Stimulated activated CD4-positive, alpha-beta T cell treated with anti-CD3 and anti-CD28 coated beads, Interleukin-15, amount 100 ng/mL, for 24 hours (primary cell): ENCODE measurements at places on chromosomes 16 and 17.
A peak's percentile ranks its signal among the peaks of the same experiment; 100 is the strongest.

DNA sequence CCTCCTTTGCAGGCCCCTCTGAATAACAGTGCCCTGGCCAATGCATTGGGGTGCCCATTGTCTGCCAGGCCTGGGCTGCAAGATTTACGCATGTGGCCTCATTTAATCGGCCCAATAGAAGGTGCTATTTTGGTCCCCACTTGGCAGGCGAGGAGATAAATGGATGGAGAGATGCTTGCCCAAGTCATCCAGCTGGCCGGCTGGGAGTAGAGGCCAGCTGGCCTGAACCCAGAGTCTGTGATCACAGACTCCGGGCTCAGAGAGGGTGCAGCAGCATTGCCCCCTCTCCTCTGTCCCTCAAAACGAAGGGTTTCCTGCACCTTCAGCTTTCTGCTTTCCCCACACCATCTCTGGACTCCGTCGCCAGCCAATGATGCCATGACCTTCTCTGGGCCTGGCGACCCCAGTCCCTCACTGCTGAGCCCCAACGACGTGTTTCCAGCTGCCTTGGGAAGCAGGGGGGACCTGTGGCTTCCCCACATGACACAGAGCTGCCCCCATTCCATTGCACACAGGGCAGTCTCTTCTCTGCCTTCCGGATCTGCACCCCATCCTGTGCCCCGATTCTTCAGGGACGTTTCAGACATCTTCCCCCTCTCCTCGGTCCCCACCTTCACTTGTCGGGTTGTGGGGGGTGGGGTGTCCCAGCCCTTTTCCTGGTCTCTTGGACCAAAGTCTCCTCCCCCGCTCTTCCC lies 3.5 kb upstream of the ADGRG1 start:
- DNase-seq = no peak

GRCh38 chr17:76791053-76791980 lies 53.4 kb downstream of the MFSD11 start:
- DNase-seq = peak; percentile 50

DNA sequence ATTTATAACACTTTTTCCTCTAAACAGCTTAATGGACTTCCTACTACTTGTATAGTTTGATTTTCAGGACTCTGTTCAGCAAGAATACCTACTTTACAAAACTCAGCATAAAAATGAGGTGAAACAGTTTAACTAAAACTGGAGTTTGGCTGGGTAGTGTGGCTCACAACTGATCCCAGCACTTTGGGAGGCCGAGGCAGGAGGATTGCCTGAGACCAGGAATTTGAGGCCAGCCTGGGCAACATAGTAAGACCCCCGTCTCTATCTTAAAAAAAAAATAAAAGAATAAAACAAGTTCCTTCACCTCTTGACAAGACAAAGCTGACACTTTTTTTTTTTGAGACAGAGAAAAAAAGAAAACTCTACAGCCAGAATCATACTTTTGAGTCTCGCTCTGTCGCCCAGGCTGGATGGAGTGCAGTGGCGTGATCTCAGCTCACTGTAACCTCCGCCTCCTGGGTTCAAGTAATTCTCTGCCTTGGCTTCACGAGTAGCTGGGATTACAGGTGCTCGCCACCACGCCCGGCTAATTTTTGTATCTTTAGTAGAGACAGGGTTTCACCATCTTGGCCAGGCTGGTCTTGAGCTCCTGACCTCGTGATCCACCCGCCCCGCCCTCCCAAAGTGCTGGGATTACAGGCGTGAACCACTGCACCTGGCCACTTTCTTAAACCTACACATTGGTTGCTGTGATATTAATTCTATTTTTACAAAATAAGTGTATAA lies 2.6 kb downstream of the PDF start:
- no peak for DNase-seq

DNA sequence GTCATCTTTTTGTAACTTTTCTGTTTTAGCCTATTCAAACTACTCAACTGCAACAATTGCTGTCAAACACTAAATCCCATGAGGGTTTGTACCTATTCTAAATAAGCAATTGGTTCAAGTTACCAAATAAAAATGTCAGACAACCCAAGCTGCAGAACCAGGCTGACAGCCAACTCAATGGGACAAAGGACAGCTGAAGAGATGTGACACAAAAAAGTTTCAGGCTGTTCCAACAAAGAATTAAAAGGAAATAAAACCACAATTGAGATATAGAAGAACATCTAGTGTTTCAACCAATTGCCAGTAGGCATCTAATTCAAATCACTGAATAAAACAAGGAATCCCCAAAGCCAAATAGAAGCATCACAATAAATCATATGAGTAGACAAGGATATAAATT lies 49.3 kb downstream of the GRB7 start:
- no peak for DNase-seq

DNA sequence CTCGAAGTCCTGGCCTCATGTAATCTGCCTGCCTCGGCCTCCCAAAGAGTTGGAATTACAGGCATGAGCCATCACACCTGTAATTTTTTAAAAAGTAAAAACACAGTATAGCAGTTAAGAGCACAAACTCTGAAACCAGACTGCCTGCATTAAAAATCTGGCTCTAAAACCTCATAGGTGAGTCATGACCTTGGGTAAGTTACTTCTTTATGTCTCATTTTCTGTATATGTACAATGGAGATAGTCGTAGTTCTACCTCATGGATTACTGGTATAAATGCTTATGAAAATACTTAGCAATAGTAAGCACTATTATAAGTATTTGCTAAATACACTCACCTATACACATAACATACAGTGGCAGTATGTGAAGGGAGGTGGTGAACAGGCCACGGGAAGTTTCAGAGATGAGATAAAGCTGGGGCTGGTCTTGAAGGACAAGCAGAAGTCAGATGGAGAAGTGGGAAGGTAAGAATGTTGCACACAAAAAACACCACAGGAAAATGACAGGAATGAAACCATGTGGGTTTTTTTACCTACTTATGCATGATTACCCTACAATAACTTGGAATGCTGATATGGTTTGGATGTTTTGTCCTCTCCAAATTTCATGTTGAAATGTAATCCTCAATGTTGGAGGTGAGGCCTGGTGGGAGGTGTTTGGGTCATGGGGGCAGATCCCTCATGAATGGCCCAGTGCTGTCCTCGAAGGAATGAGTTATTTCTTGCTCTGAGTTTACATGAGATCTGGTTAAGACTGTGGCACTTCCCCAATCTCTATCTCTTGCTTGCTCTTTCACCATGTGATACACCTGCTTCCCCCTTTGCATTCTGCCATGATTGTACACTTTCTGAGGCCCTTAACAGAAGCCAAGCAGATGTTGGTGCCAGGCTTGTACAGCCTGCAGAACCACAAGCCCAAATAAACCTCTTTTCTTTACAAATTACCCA lies 33.9 kb downstream of the ZNF652 start:
- DNase-seq = no peak

GRCh38 chr17:48113201-48113676 lies 5.7 kb downstream of the SNX11 start:
- DNase-seq = peak; percentile 48

GRCh38 chr16:766820-767640 lies 6.5 kb downstream of the MSLN start:
- no peak for DNase-seq

GRCh38 chr17:49585422-49586027 lies 9.9 kb downstream of the NXPH3 start:
- DNase-seq = no peak

- DNase-seq = peak; percentile 90
Measured at GRCh38 chr16:27179500-27180072, 23.7 kb upstream of the KDM8 start.

DNA sequence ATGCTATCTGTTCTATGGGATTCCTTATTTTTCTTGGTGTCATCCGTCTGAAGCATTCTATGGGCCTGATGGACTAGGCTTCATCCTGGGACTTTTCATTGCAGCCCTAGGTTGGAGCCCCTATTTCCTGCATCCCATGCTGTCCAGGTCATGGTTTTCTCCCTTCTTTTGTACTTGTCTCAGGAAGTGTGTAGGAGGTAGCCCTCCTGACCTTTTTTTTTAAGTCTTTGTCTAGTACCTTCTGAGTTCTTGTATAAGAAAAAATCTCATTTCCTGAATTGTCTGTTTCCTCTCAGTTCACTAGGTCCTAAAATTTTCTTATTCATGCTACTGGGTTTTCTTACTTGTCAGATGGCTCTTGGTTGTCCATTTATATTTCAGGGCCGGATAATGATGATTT lies 6.0 kb downstream of the NDEL1 start:
- DNase-seq = no peak

DNA sequence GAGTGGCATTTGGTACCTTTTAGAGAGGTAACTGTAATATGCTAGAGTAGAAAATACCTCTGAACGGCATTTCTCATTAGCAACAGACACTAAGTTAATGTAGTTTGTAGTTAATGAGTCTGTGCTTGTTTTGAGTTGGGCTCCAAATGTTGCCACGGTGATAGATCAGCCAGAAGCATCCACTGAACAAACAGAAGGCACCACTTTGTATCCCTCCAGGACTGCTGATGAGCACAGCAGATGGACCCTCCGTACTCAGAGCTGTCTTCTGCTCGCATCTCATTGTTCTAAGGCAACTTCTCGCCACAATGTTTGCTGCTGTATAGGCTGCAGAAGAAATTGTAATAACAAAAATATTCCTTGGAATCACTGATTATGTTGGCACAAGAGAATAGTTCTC lies 56.1 kb downstream of the TNRC6C start:
- no peak for DNase-seq

DNA sequence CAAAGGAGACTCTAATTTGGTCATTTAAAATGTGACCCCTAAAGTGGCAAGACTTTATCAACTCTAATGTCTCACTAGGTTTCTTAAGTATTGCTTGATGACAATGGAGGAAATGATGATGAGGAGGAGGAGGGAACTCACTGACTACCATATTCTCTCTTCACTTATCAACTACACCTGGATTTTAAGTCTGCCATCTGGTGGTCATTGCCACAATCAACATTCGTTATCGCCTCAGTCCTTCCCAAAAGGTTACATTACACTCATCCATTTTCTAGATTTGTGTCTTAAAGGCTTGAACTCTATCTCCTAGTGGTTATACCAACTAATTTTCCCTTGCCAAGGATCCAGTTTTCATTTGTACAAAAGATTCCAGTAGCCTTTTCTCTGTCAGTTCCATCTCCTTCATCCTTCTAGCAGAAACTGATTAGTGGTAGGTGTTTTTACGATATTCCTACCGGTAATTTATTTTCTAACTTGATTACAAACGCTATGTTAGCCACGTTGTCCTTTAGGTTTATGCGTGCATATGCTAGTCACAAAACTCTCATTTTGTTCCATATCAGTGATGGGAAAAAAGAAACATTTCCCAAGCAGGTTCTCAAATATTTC lies 114.6 kb upstream of the NOG start:
- peak; percentile 16 for DNase-seq

GRCh38 chr17:54608634-54609155 lies 292.0 kb upstream of the TOM1L1 start:
- no peak for DNase-seq

DNA sequence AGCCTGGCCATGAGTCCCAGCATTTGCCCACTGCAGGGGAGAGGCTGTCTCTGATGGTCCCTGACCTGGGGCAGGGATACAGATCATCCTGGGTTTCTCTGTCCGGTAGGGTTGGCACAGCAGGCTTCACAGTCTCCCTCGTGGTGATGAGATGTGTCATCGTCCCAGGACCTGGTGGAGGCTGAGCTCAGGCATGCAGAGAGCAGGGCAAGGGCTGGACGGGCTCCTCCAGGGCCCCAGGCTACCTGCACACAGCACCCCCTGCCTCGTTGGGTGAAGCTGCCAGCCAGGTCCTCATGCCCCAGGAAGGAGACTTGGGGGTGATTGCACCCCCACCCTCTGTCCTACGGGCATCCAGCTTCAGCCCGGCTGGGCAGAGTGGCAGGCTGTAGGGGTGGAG lies 155.8 kb upstream of the GSE1 start:
- no peak for DNase-seq

GRCh38 chr16:29821643-29822115 lies 1.4 kb downstream of the MVP start:
- no peak for DNase-seq

DNA sequence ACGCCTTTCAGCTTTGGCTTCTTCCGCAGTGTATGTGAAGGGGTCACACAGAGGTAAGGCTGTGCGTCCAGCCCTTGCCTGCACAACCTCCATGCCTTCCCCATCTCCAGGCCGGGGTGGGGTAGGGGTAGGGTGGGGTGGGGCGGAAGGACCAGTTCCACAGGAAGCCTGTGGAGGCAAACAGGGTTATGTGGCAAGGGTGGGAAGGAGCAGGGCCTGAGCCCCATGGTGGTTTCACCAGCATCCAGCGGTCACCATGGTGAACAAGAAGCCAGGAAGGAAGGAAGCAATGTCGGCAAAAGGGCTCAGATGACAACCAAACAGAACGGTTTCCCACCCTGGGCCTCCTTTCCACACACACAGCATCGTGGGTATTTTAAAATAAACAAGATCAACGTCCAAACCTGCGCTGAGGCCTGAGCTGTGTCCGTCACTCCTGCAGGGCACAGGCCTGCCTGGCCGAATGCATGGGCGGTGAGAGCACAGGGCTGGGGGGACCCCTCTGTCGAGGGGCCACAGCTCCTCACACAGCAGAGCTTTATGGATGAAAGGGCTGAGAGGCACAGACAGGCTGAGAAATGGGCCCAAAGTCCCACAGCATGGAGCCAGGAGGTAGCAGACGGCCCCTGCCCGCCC lies 80.5 kb downstream of the ZNF778 start:
- DNase-seq = no peak

GRCh38 chr16:35714665-35715064 lies 2255.3 kb downstream of the TP53TG3F start:
- no peak for DNase-seq

GRCh38 chr16:55479430-55480140 lies 587 bp downstream of the MMP2 start:
- DNase-seq = no peak

DNA sequence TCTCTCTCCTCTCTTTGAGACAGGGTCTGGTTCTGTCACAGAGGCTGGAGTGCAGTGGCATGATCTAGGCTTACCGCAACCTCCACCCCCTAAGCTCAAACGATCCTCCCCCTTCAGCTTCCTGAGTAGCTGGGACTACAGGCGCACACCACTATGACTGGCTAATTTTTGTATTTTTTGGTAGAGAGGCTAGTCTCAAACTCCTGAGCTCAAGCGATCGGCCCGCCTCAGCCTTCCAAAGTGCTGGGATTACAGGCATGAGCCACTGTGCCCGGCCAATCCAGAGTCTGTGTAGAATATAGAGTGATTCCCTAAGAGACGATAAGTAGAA lies 65.8 kb upstream of the RPH3AL start:
- peak; percentile 62 for DNase-seq

- no peak for DNase-seq
Measured at GRCh38 chr16:87050142-87050541, 267.1 kb downstream of the C16orf95 start.

DNA sequence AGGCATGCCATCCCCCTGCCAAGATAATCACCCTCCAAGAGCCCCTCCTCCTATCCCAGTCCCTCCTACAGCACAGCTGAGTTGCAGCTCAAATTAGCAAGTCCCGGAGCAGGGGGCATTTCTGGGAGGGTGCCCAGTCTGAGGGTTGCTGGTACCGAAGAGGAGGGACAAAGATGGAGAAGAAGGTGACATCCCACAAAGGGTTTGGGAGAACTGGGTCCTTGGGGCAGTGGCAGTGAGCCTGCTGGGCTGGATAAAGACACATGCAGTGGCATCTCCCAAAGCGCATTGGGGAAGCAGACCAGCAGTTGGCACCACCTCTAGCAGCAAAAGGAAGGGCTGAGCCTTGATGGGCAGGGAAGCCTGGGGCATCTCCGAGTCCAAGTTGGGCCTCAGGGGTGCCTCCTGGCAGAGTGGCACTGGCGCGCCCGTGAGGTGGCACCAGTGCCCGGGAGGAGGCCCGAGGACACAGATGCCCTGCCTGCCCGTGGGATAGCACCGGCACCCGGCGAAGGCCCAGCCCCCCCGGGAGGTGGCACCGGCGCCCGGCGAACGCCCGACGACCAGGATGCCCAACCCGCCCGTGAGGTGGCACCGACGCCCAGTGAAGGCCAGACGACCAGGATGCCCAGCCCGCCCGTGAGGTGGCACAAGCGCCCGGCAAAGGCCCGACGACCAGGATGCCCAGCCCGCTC lies 622 bp downstream of the TOM1L2 start:
- no peak for DNase-seq
